T-cell (primary cell): ENCODE measurements at places on chromosomes 1 and 21. TPM values are rescaled to one million over a fixed set of nuclear protein-coding genes. Genes with fewer than 3 reads are reported as not detected.
A peak's percentile ranks its signal among the peaks of the same experiment; 100 is the strongest.

NTMT2 gene
- total RNA-seq, result not detected

GRCh38 chr1:22588899-22589422 lies 25.7 kb downstream of the EPHA8 start:
- DNase-seq, result no peak
- H3K36me3 ChIP-seq, result no peaks in the 10 kb centered on the region
- H3K27ac ChIP-seq, result no peak overlapping the region
- no peak overlapping the region for H3K4me3 ChIP-seq

DNA sequence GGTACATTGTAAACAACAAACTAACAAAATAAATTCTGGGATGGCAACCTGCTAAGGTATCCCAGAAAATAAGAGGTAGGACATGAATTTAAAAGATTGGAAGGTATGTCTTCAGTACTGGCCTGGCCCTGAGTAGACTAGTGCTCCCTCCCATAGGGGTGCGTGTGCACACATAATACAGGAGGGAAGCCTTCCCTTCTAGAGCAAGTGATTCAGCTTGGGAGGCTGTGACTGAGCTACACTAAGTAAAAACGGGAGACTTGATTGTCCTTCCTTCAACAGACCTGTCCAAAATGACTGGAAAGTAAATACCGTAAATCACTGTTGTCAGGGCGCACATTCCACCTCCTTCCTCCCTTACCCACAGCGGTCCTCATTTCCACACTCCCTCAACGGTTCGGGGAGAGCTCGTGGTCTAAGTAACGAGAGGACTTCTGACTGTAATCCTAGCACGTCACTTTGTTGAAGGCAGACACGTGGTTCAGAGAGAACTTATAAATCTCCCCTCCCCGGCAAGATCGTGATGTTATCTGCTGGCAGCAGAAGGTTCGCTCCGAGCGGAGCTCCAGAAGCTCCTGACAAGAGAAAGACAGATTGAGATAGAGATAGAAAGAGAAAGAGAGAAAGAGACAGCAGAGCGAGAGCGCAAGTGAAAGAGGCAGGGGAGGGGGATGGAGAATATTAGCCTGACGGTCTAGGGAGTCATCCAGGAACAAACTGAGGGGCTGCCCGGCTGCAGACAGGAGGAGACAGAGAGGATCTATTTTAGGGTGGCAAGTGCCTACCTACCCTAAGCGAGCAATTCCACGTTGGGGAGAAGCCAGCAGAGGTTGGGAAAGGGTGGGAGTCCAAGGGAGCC lies at the start of gene TGFB2:
TGFB2 (plus strand) TSS at position 523 of the 859 bp plus-strand sequence. CDS start 1,366 bp downstream, outside the sequence.
- no peak within 1 kb of the TSS for H3K27ac ChIP-seq
- no peak for DNase-seq
- peaks cover 25% of the 10 kb centered on the region for H3K4me1 ChIP-seq

DNA sequence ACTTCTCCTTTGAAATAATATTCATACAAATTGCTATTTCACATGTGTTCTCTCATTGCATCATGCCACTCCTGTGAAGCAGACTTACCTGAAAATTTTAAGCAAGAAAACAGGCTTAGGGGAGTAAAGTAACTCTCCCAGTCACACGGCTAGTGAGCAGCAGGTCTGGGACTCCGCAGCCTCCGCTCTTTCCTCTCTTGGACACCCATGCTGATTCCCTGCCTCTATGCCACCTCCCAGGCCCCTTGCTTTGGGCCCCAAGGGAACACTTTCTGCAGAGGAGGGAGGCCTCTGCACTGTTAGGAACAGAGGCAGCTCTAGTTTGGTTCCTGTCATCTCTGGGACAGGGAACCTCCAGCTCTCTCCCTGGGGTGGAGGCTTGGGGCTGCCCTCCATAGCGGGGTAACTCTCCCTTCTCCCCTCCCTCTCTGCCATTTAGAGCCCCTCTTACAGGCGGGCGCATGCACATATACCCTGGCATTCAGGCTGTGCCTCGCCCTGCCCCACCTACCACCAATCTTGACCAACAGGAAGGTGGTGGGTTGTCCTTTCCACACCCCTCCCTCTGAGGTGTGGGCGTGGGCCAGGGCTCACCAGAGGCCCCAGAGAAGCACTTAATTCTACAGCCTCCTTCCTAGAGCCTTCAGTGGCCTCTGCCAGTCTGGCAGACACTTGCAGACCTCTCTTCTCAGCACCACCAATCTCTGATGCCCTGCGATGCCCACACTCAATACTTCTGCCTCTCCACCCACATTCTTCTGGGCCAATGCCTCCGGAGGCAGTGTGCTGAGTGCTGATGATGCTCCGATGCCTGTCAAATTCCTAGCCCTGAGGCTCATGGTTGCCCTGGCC lies at the start of gene RXFP4:
RXFP4 (plus strand) TSS at position 646 of the 852 bp plus-strand sequence; CDS start at position 718, 72 bp downstream.
- H3K27ac ChIP-seq, result peak within 1 kb of the TSS; percentile 13
- no peak within 1 kb of the TSS for H3K4me3 ChIP-seq
- H3K27me3 ChIP-seq, result no peaks in the 10 kb centered on the region
- H3K4me1 ChIP-seq, result peaks cover 55% of the 10 kb centered on the region
